Central memory CD8-positive, alpha-beta T cell (primary cell): ENCODE measurements at places on chromosomes 13 and 19.

GRCh38 chr19:32909257-32909656, 39.7 kb upstream of the SLC7A9 start:
- DNase-seq, result no peak

GRCh38 chr19:10928563-10929401, at the start of the genes TIMM29 and YIPF2:
Gene TIMM29 (plus strand): TSS chr19:10928811. CDS start chr19:10928823, 12 bp downstream.
Gene YIPF2 (minus strand): TSS chr19:10928639. CDS start chr19:10928410, 229 bp downstream.
- DNase-seq, result peak; percentile 78

DNA sequence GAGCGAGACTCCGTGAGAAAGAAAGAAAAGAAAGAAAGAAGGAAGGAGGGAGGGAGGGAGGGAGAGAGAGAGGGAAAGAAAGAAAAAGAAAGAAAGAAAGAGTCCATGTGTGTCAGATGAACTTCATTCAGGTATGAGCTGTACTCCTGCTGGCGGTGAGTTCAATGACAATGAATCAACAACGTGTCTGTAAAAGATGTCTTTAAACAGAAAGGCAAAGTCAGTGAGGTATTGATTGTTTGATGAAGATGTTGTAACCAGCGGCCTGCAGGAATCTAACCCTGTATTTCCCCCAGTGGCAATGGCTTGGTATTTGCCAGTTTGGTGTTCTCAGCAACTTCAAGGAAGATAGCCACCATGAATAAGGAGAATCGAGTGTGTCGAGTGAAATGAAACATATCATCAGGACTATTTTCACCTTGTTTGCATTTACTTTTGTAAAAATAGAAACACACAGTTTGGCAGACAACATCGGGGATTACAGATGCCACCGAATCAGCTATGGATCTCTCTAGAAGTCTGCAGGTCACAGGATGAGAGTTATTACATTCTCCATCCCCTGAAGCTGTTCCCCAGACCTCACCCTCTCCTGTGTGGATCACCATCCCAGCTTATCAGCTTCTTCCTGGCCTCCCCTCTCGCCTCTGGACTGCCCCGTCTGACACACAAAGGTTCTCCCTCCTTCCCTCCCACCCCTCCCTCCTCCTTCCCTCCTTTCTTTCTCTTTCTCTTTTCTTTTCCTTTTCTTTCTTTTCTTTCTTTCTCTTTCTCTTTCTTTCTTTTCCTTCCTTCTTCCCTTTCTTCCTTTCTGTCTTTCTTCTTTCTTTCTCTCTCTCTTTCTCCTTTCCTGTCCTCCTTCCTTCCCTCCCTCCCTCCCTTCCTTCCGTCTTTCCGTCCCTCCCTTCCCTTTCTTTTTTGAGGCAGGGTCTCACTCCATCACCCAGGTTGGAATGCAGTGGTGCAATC, 8.2 kb upstream of the SBK3 start:
- DNase-seq, result no peak

DNA sequence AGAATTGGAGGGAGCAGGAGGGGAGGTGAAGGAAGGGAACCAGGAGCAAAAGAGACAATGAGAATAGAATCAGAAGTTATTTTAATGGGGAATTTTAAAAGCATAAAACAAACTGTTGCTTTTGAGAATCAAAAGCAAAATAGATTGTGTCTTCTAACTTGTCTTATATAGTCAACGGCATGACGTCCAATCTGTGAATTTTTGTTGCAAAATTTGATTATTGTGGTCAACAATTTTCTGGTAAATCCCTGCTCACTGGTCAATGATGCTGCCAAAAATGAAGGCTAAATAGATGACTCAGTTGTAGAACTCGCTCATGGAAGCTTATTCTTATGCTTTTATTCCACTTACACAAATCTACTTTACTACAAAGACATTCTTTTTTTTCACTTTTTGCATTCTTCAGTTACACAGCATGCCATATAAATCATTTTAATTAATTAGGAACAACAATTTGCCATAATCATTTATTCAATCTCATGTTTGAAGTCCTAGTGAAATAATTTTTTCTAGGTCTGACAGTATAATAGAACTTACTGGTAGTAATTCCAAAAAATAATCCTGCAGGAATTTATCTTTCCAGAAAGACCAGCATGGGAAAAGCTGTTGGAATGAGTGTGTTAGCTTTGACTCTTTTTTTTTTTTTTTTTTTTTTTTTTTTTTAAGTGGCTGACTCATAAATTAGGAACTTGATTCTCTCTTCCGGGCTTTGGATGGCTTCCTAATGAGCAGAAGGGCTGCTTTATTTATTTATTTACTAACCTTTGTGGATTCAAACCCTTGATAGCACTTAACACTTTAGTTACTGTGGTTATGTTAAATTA, 256.9 kb downstream of the SPRY2 start:
- DNase-seq, result no peak

DNA sequence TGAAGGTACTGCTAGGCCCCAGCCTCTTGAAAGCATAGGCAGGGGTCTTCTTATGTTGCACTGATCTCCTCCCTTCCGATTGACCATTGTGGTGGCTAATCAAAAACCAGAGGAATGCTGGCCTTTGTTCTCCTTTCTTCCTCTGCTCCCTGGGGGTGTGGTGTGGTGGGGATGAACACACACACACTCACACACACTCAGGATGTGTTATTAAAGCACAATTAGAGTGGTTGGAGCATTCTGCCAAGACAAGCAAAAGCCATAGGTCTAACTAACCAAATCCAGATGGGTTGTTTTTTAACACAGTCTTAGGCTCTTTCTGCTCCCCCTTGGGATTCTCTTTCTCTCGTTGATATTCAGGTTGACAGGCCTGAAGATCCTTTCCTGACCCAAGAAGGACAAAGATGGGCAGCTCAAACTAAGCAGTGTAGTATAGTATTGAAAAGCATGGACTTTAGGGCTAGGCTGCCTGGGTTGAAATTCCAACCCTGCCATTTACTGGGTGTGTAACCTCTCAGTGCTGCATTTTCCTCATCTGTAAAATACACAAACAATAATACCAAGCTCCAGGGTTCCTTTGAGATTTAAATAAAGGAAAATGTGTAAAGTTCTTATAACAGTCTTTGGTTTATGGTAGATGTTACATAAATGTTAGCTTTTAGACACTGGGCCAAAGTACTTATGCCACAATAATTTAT, 25.5 kb upstream of the DGKH start:
- DNase-seq, result no peak

DNA sequence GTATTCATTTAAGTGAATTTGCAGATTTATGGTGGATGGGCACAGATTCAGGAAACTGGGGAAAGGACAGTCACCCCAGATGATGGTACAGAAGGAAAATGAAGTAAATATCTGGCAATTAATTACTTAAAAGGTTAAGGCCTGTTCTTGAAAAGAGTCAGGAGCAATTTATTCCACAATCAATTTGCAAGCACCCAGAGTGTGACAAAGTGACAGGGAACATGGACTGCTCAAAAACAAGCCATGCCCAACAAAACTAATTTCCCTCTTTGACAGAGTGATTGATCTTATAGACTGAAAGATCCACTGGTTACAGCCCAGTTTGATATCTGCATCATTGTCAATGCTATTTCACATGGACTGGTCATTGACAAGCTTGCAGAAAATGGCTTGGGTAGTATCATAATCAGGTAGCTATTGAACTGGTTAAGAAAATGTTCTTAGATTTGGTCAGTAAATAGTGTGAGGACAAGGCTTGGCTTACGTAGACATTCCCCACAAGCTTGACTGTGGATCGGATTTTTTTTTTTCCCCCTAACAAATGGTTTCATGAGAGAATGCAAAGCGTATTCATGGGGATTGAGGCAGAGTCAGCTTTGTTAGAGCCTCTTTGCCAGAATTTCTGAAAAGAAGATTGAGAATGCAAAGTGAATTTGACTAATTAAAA, 584.6 kb downstream of the GPC6 start:
- DNase-seq, result no peak

GRCh38 chr19:3115916-3116602, 19.8 kb upstream of the GNA15 start:
- DNase-seq, result no peak

- DNase-seq, result no peak
These were observed 846 bp downstream of the ZNF790 start for GRCh38 chr19:36837176-36837905.

GRCh38 chr13:90105849-90106496, 1241.5 kb upstream of the MIR17HG start:
- no peak for DNase-seq

GRCh38 chr13:100381595-100382224, 206.9 kb downstream of the GGACT start:
- no peak for DNase-seq

- no peak for DNase-seq
These were observed 3.0 kb downstream of the MARK4 start for GRCh38 chr19:45254044-45254531.

GRCh38 chr13:73696271-73696670, 437.9 kb downstream of the KLF12 start:
- DNase-seq, result no peak

DNA sequence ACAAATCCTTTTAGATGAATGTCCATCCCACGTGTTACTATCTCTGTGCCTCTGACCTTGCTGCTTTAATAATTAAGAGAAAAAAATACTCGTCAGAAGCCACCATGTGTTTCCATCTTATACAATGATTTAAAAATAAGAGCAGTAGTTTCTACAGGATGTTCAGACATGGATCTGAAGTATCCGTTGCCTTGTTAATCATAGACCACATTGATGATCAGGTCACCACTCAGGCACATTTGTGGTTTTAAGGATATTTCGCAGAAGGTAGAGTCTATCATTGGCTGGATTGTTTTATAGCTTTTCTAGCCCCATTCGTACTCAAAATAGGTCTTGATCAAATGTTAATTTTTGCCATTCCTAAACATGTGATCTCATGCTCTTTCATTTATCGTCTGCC, 710.0 kb upstream of the ARGLU1 start:
- DNase-seq, result no peak

- no peak for DNase-seq
These were observed 260.6 kb downstream of the ATP8A2 start for GRCh38 chr13:25632166-25632888.

- DNase-seq, result no peak
These were observed 15.7 kb downstream of the STK11 start for GRCh38 chr19:1220976-1221903.

DNA sequence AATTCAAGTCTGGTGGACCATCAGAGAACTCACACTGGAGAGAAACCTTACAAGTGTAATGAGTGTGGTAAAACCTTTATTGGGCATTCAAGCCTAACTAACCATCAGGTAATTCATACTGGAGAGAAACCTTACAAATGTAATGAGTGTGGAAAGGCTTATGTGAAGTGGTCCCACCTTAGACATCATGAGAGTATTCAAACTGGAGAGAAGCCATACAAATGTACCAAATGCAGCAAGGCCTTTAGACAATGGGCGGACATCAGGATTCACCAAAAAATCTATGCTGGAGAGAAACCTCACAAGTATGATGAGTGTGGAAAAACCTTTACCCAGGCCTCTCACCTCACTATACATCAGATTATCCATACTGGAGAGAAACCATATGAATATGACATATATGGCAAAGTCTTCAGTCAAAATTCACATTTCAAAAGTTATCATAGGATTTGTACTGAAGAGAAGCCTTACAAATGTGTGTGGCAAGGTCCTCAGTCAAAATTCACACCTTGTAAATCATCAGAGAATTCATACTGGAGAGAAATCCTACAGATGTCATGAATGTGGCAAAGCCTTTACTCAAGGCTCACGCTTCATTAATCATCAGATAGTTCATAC, 19.7 kb upstream of the ZNF665 start:
- DNase-seq, result no peak

GRCh38 chr13:58151452-58151851, 519.9 kb downstream of the PCDH17 start:
- no peak for DNase-seq

- no peak for DNase-seq
These were observed 79.7 kb downstream of the STARD13 start for GRCh38 chr13:33205804-33206221.

- peak; percentile 18 for DNase-seq
These were observed 190.9 kb downstream of the COL4A1 start for GRCh38 chr13:110116072-110116487.

GRCh38 chr13:91359631-91360030, 12.1 kb downstream of the MIR17HG start:
- no peak for DNase-seq

DNA sequence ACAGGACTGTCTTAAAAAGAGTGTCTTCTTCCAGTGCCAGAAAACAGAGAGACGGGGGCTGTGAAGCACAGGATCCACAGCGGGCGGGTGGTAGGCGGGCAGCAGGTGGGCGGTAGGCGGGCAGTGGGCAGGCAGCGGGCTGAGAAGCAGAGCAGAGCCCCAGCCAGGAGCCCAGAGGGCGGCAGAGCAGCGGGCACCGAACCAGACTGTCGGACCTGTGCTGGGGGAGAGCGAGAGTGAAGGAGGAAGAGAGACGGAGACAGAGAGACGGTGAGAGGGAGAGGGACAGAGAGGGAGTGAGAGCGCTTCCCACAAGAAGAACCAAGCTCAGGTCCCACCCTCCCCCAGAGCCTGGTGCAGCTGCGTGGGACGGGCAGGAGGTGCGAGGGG, 30.3 kb downstream of the RASA3 start:
- DNase-seq, result no peak

DNA sequence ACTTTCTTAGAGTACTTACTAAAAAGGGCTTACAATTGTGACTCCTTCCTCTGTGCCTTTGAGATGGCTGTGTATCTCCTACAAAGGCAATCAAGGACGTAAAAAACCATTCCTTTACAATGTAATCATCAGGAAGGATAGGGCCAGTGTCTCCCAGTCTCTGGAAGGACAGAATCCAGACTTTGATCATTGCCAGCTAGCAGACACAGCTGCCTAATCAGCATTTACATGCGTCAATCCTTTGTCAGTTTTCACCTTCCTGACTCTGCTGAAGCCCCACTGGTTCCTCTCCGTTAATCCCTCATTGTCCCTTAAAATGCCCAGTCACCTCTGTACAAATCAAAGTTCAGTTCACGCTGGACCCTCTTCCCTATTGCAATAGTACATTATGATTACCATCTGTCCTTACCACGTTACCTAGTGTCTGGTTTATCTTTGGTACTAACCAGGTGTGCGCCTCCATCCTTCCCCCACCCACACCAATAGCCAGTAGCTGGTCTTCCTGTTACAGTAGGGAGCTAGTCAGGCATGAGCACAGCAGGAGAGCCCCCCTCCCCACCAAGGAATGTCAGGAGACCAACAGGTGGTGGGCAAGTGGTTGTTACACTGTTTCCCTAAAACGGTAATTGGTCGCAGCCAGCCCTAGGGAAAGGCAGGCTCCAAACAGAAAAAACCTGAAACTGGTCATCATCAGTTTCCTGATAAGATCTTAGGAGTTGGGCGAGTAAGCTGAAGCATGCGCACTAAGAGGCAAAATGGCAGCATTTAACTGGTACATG, 49.7 kb downstream of the TGDS start:
- no peak for DNase-seq

DNA sequence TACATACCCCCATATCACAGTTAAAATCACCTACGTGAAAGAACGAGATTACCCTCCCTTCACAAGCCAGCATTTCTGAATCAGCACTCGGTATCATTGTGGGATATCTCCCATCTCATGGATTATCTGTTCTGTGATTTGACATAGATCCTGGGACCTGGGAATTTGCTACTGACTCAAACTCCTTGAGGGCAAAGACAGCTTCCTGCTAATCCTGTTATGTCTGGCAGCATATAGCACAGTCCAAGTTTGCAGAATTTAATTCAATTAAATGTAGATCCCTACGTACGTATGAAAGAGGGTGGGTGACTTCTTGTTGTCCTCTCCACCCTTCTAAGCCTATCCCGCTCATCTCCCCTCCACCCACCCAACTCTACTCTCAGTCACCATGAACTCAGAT, 476.5 kb downstream of the KLF5 start:
- DNase-seq, result no peak
